ENCODE measurements at places on chromosomes 4 and X. TPM values are rescaled to one million over a fixed set of nuclear protein-coding genes. Genes with fewer than 3 reads are reported as not detected.

GRCh38 chrX:135328421-135329005, 19.2 kb downstream of the ETDC start:
- H3K27ac ChIP-seq = no peak overlapping the region
- no peak overlapping the region for H3K4me3 ChIP-seq
- H3K4me1 ChIP-seq = peaks cover 15% of the 10 kb centered on the region

Gene UGT2A1
- polyA plus RNA-seq = not detected

- DNase-seq = no peak
- no peaks in the 10 kb centered on the region for H3K36me3 ChIP-seq
- H3K27me3 ChIP-seq = no peaks in the 10 kb centered on the region
- no peak overlapping the region for H3K27ac ChIP-seq
- H3K4me3 ChIP-seq = no peak overlapping the region
These were observed 3.3 kb upstream of the HPGDS start for GRCh38 chr4:94345969-94346368.

DNA sequence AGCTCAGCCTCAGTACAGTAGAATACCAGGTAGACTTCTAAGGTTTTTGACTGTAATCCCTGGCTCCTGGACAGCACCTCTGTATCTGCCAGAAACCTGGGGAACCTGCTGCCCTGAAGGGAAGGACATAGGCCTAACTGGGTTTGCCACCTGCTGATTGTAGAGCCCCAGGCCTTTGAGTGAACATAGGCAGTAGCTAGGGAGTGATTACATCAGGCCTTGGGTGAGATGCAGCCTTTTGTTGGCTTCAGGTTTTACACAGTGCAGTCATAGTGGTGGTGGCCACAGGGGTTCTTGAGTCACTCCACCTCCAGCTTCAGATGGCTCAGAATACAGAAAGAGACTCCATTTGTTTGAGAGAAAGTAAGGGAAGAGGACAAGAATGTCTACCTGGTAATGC, 19.3 kb downstream of the IQCM start:
- H3K36me3 ChIP-seq = no peaks in the 10 kb centered on the region
- no peak overlapping the region for H3K27ac ChIP-seq
- H3K4me1 ChIP-seq = no peaks in the 10 kb centered on the region
- no peaks in the 10 kb centered on the region for H3K27me3 ChIP-seq
- DNase-seq = no peak

GRCh38 chr4:114040319-114041116, 61.1 kb upstream of the ARSJ start:
- no peaks in the 10 kb centered on the region for H3K36me3 ChIP-seq
- H3K4me1 ChIP-seq = no peaks in the 10 kb centered on the region
- H3K27me3 ChIP-seq = no peaks in the 10 kb centered on the region
- no peak overlapping the region for H3K27ac ChIP-seq
- H3K4me3 ChIP-seq = no peak overlapping the region
- no peak for DNase-seq

DNA sequence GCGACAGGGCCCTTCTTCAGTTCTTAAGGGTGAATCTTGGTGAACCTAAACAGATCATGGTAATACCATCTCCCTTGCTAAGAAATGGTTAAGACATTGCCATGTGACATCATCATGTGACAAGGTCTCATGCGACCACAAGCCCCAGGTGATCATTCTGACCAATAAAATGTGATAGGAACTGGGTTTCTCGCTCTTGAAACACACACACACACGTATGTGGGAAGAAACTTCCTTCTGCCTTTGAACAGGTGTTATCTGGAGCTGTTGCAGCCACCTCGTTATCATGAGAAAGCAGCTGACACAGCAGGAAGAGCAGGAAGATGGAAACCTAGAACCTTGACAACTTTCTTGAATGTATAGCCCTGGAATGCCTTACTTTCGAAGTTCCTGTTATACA, 10.2 kb downstream of the SOD3 start:
- no peak overlapping the region for H3K4me3 ChIP-seq
- DNase-seq = no peak
- no peaks in the 10 kb centered on the region for H3K27me3 ChIP-seq
- no peaks in the 10 kb centered on the region for H3K4me1 ChIP-seq
- H3K36me3 ChIP-seq = no peaks in the 10 kb centered on the region

DNA sequence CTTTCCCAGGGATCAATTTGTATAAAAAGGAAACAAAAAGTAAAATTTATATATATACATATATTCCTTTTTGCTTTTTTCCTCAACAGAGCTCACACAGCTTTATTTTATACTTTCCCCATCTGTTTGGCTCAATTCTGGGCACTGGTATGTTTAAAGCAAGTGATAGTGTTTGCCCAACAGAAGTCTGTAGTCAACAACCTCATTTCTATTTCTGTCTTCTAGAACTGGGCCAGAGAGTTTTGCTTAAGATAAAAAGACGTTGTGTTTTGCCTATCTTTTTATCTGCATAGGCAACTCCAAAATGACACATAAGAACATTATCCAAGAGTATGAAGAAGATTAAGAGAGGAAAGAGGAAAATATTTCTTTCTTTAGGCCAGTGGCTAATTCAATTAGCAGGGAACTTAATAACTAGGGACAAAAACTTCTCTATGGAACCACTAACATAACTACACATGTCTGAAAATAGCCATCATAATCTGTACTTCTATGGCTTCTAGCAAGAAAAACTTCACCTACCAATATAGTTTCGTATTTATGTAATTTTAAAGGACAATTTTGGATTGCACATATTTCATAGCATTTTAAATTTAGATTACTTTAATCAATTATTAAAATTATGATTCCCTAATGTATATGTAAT, 1300.5 kb downstream of the ARAP2 start:
- no peaks in the 10 kb centered on the region for H3K27me3 ChIP-seq
- no peaks in the 10 kb centered on the region for H3K36me3 ChIP-seq
- H3K4me3 ChIP-seq = no peak overlapping the region
- no peak overlapping the region for H3K27ac ChIP-seq
- no peaks in the 10 kb centered on the region for H3K4me1 ChIP-seq
- DNase-seq = no peak

DNA sequence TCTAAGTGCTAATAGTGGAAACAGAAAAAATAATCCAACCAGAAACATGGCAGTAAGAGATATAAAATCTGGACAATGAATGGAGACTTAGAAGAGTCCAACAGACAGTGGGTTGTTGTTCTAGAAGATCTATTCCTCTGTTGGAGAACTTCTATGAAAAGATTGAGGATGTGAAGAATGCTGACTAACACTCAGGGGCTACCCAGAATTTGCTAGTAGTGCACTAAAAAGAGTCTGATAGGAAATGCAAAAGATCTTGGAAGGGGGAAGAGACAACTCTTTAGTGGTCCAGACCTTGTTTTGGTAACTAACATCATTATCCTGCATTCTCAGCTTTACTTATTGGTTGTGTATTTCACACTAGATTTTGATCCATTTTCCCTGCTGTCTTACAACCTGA, 77.9 kb downstream of the SMARCA1 start:
- H3K4me3 ChIP-seq = no peak overlapping the region
- H3K27ac ChIP-seq = no peak overlapping the region
- no peak for DNase-seq
- no peaks in the 10 kb centered on the region for H3K27me3 ChIP-seq

Gene DCAF8L2
- polyA plus RNA-seq = not detected

GRCh38 chr4:178255172-178255571, 812.9 kb upstream of the AGA start:
- H3K4me3 ChIP-seq = no peak overlapping the region
- H3K27me3 ChIP-seq = no peaks in the 10 kb centered on the region
- no peaks in the 10 kb centered on the region for H3K4me1 ChIP-seq
- no peaks in the 10 kb centered on the region for H3K36me3 ChIP-seq
- no peak for DNase-seq

Gene FATE1
- polyA plus RNA-seq = not detected

- H3K27ac ChIP-seq = no peak overlapping the region
- no peaks in the 10 kb centered on the region for H3K36me3 ChIP-seq
- H3K4me1 ChIP-seq = no peaks in the 10 kb centered on the region
- no peak for DNase-seq
- H3K27me3 ChIP-seq = no peaks in the 10 kb centered on the region
These were observed 67.1 kb downstream of the DOCK11 start for GRCh38 chrX:118562582-118563164.

GRCh38 chr4:177480795-177481194, 38.6 kb upstream of the AGA start:
- no peaks in the 10 kb centered on the region for H3K27me3 ChIP-seq
- no peaks in the 10 kb centered on the region for H3K4me1 ChIP-seq
- H3K4me3 ChIP-seq = no peak overlapping the region
- no peak for DNase-seq

DNA sequence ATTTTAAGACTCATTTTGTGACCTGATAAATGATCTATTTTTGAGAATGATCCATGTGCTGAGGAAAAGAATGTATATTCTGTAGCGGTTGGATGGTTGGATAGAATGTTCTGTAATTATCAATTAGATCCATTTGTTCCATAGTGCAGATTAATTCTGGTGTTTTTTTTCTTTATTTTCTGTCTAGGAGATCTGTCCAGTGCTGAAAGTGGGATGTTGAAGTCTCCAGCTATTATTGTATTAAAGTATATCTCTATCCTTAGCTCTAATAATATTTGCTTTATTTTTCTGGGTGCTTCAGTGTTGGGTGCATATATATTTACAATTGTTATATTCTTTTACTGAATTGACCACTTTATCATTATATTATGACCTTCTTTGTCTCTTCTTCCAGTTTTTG, 1344.9 kb upstream of the TENM3 start:
- H3K27ac ChIP-seq = no peak overlapping the region
- H3K36me3 ChIP-seq = no peaks in the 10 kb centered on the region
- no peaks in the 10 kb centered on the region for H3K4me1 ChIP-seq
- no peak for DNase-seq

Gene MAGEE2
- polyA plus RNA-seq = not detected

DNA sequence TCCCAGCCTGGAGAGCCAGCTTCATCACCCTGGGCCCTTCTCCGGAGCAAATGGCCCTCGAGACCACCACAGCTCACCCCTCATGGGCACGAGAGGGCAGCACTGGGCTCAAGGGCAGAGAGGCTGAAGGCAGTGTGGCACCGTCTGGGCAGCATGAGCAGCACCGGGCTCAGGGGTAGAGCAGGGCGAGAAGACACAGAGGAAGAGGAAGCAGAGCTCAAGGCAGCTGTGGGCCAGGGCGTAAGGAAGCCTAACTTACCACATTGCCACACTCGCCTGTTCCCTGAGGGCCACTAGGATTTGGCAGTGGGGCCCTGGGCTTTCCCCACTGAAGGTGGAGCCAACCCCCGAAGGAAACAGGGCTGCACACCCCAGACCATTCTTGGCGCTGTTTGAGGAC, 15.5 kb downstream of the ZNF185 start:
- H3K4me3 ChIP-seq = no peak overlapping the region
- H3K36me3 ChIP-seq = no peaks in the 10 kb centered on the region
- H3K27ac ChIP-seq = no peak overlapping the region
- no peak for DNase-seq

DNA sequence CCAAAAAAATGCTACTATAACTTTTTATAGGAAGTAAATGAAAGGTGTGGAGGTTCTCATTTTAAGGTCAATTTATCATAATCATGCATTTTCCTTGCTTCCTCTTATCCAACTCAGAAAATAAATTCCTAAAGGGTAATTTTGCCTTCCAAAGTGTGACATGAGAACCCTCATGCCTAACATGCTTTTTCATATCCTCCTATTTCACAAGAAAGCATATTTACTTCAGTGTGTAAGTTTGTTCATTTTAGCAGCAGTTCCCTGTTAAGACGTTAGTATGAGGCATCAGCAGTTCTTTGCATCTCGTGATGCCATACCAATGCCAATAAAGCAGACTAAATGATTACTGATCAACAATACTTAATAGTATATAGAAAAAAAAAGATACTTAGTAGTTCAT, 18.4 kb downstream of the WDFY3 start:
- H3K27me3 ChIP-seq = no peaks in the 10 kb centered on the region
- no peaks in the 10 kb centered on the region for H3K36me3 ChIP-seq
- H3K4me1 ChIP-seq = peaks cover 12% of the 10 kb centered on the region
- H3K4me3 ChIP-seq = no peak overlapping the region
- no peak for DNase-seq

- no peaks in the 10 kb centered on the region for H3K4me1 ChIP-seq
- H3K27ac ChIP-seq = no peak overlapping the region
- no peaks in the 10 kb centered on the region for H3K27me3 ChIP-seq
These were observed 155.1 kb downstream of the TMA16 start for GRCh38 chr4:163649557-163650091.
